Thoracic aorta (tissue), 2 donors: ENCODE measurements at places on chromosomes 5 and 9.

DNA sequence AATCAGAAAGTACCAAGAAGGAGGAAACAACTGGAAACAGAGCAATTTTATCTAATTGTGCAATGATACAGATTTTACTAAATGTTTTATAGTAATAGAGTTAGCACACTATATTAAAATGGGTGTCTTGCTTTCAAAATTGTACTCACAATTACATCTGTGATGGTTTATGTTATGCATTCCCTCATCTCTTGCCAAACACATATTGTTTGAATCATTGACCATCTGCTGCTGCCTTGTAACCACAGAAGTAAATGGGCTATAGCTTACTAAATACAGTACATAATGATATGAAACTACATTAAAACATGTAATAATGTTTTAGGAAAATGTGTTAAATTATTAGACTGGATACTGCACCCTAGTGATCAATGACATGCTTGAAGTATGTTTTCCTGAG is 158.1 kb downstream of the SLC25A46 start:
- DNase-seq: no peak
- H3K4me1 ChIP-seq: no peaks in the 10 kb centered on the region
- H3K4me3 ChIP-seq: no peak overlapping the region
- H3K27ac ChIP-seq: no peak overlapping the region
- H3K36me3 ChIP-seq: no peaks in the 10 kb centered on the region

DNA sequence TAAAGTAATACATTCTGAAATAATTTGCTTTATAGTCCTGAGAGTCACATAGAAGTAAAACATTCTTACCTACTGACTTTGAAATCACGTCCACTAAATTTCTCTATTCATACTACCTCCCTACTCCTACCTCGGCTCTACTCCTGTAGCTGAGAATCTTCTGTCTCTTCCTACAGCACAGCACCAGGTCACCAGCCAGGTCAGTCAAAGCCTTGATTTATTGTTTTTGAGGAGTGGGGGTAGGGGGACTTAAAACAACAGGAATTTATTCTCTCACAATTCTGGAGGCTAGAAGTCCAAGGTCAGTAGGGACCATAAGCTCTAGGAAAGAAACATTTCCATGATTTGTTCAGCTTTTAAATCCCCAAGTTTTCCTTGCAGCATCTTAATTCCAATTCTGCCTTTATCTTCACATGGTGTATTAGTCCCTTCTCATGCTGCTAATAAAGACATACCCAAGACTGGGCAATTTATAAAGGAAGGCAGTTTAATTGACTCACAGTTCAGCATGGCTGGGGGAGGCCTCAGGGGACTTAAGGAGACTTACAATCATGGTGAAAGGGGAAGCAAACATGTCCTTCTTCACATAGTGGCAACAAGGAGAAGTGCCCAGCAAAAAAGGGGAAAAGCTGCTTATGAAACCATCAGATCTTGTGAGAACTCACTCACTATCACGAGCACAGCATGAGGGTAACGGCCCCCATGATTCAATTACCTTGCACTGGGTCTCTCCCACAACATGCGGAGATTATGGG is 49.6 kb upstream of the CCNG1 start:
- H3K4me3 ChIP-seq: no peak overlapping the region
- H3K27me3 ChIP-seq: no peaks in the 10 kb centered on the region
- no peaks in the 10 kb centered on the region for H3K36me3 ChIP-seq
- H3K4me1 ChIP-seq: no peaks in the 10 kb centered on the region
- no peak overlapping the region for H3K27ac ChIP-seq
- no peak for DNase-seq

GRCh38 chr5:43314724-43315123 is 1.5 kb upstream of the HMGCS1 start:
- no peak overlapping the region for H3K27ac ChIP-seq
- no peaks in the 10 kb centered on the region for H3K36me3 ChIP-seq
- DNase-seq: no peak
- H3K27me3 ChIP-seq: no peaks in the 10 kb centered on the region
- H3K4me3 ChIP-seq: no peak overlapping the region

- peaks cover 61% of the 10 kb centered on the region for H3K4me1 ChIP-seq
- no peak for DNase-seq
- H3K27me3 ChIP-seq: no peaks in the 10 kb centered on the region
- H3K36me3 ChIP-seq: no peaks in the 10 kb centered on the region
Observed at GRCh38 chr5:95920822-95921221, 40.8 kb downstream of the ELL2 start.

DNA sequence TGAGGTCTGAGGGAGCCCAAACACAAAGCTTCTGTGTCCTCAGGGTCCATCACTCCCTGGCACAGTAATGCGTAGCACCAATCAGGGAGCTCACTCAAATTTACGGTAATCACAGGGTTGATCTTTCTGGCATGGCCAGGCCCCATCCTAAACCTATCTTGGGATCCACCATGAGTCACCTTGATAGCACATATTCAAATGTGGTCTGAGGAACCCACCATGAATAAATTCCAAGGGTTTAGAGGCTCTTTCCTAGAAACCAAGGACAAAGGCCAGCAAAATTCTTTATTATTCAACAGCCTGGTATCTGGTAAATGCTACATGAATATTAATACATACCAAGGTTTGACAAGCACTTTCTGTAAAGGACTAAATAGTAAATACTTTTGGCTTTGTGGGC is 254.5 kb downstream of the TLR4 start:
- no peak overlapping the region for H3K27ac ChIP-seq
- no peaks in the 10 kb centered on the region for H3K36me3 ChIP-seq
- DNase-seq: no peak
- no peaks in the 10 kb centered on the region for H3K27me3 ChIP-seq
- no peak overlapping the region for H3K4me3 ChIP-seq

DNA sequence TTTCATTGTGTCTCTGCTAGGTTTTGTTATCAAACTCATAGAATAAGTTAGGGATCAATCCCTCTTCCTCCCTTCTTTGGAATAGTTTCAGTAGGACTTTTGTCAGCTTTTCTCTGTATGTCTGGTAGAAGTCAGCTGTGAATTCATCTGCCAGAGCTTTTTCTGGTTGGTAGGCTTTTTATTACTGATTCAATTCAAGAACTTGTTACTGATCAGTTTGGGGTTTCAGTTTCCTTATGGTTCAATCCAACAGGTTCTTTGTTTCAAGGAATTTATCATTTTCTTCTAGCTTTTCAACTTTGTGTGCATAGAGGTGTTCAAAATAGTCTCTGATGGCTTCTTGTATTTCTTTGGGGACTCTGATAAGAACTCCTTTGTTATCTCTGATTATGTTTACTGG is 221.7 kb downstream of the FGF10 start:
- no peaks in the 10 kb centered on the region for H3K4me1 ChIP-seq
- H3K27ac ChIP-seq: no peak overlapping the region
- H3K36me3 ChIP-seq: no peaks in the 10 kb centered on the region
- DNase-seq: no peak
- no peaks in the 10 kb centered on the region for H3K27me3 ChIP-seq
- H3K4me3 ChIP-seq: no peak overlapping the region

GRCh38 chr9:121559183-121559582 is 59.5 kb upstream of the GGTA1 start:
- H3K27ac ChIP-seq: peak overlapping the region; percentile 78
- no peak for DNase-seq
- peaks cover 39% of the 10 kb centered on the region for H3K4me1 ChIP-seq
- H3K27me3 ChIP-seq: no peaks in the 10 kb centered on the region

- no peaks in the 10 kb centered on the region for H3K36me3 ChIP-seq
- no peaks in the 10 kb centered on the region for H3K27me3 ChIP-seq
- H3K27ac ChIP-seq: no peak overlapping the region
- H3K4me1 ChIP-seq: no peaks in the 10 kb centered on the region
- no peak overlapping the region for H3K4me3 ChIP-seq
Observed at GRCh38 chr5:35672995-35673394, 55.3 kb downstream of the SPEF2 start.

- no peaks in the 10 kb centered on the region for H3K27me3 ChIP-seq
- no peak overlapping the region for H3K27ac ChIP-seq
- no peak for DNase-seq
- H3K4me1 ChIP-seq: no peaks in the 10 kb centered on the region
- H3K36me3 ChIP-seq: no peaks in the 10 kb centered on the region
Observed at GRCh38 chr5:82662340-82662739, 384.2 kb upstream of the RPS23 start.

GRCh38 chr5:106292654-106293053 is 1378.1 kb downstream of the EFNA5 start:
- H3K27ac ChIP-seq: no peak overlapping the region
- no peak for DNase-seq
- H3K4me3 ChIP-seq: no peak overlapping the region
- no peaks in the 10 kb centered on the region for H3K4me1 ChIP-seq
- no peaks in the 10 kb centered on the region for H3K27me3 ChIP-seq
- H3K36me3 ChIP-seq: no peaks in the 10 kb centered on the region

DNA sequence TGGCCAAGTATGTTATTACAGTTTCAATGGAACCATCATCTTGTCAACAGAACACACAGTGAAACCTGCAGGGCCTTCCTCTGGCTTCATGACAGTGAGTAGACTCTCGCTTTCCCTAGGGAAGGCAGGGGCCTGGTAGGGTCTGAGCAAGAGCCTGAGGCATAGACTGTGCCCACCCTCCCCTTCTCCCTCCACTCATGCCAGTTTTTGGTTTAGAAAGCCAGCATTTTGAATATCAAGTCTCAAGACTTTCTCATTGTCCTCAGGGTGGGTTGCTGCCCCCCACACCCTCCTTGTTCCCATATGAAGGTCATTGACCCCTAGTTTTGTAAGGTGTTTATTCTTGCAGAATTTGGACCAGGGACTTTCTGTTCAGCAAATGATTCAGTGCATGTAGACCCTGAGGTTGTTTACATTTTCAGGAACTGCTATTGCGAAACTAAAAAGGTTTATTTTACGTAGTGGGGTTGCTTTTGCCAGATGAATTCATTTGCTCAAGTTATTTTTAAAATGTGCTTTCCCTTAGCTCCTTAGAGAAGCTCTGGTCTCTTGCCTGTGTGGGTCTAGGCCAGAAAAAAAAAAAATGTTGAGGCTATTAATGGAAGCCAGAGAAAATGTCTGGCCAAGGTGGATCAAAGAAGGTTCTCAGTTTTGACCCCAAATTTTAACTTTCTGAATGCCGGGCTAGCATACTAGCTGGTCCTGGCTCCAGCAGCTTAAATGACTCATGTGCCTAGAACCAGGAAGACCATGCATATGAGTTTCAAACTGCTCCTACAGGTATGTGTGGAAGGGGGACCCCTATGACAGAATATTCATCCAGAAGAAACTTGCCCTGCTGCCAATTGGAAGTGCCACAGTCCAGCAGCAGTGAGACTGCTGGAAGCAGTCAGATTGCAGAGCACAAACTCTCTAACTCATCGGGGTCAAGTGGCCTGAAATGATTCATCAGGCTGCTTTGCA is 10.1 kb upstream of the MOB3B start:
- no peaks in the 10 kb centered on the region for H3K36me3 ChIP-seq
- peaks cover 39% of the 10 kb centered on the region for H3K4me1 ChIP-seq
- peak; percentile 19 for DNase-seq
- H3K4me3 ChIP-seq: peak overlapping the region; percentile 43
- H3K27ac ChIP-seq: peak overlapping the region; percentile 88

GRCh38 chr9:93112864-93113389 is 16.9 kb downstream of the CARD19 start:
- H3K36me3 ChIP-seq: peaks cover 46% of the 10 kb centered on the region
- no peaks in the 10 kb centered on the region for H3K27me3 ChIP-seq
- H3K27ac ChIP-seq: no peak overlapping the region
- peaks cover 16% of the 10 kb centered on the region for H3K4me1 ChIP-seq
- DNase-seq: no peak
- H3K4me3 ChIP-seq: no peak overlapping the region

- no peaks in the 10 kb centered on the region for H3K27me3 ChIP-seq
- H3K4me1 ChIP-seq: peaks cover 6% of the 10 kb centered on the region
- DNase-seq: no peak
- H3K27ac ChIP-seq: no peak overlapping the region
- H3K4me3 ChIP-seq: no peak overlapping the region
Observed at GRCh38 chr5:172941067-172941516, 18.1 kb upstream of the RPL26L1 start.

DNA sequence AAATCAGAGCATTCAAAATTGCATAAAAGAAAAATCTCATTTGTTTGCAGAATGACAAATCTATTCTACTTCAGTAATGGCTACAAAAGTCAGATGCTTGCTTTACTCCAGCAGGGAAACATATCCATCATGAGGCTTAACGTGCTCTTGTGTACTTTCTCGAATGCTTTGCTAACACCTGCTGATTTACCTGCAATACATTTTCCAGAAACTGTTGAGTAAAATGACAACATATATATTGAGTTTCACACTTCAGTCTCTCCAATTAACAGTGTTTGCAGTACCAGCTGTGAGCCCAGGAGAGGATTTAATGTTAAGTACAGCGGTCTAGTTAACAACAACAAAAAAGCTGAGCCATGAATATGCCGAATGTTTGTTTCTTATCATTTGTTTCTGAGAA is 391.5 kb upstream of the SMC2 start:
- H3K4me1 ChIP-seq: no peaks in the 10 kb centered on the region
- H3K27me3 ChIP-seq: no peaks in the 10 kb centered on the region
- H3K4me3 ChIP-seq: no peak overlapping the region
- H3K36me3 ChIP-seq: no peaks in the 10 kb centered on the region
- H3K27ac ChIP-seq: no peak overlapping the region
- DNase-seq: no peak

- H3K36me3 ChIP-seq: no peaks in the 10 kb centered on the region
- no peak overlapping the region for H3K4me3 ChIP-seq
- H3K27me3 ChIP-seq: no peaks in the 10 kb centered on the region
- no peaks in the 10 kb centered on the region for H3K4me1 ChIP-seq
- no peak for DNase-seq
Observed at GRCh38 chr5:602466-603035, 9.6 kb upstream of the CEP72 start.

- no peak overlapping the region for H3K4me3 ChIP-seq
- H3K4me1 ChIP-seq: no peaks in the 10 kb centered on the region
- DNase-seq: no peak
- H3K27me3 ChIP-seq: no peaks in the 10 kb centered on the region
- no peak overlapping the region for H3K27ac ChIP-seq
- no peaks in the 10 kb centered on the region for H3K36me3 ChIP-seq
Observed at GRCh38 chr5:73273379-73274050, 100.5 kb downstream of the TMEM174 start.

- DNase-seq: no peak
- H3K27ac ChIP-seq: no peak overlapping the region
- H3K36me3 ChIP-seq: no peaks in the 10 kb centered on the region
- H3K4me1 ChIP-seq: no peaks in the 10 kb centered on the region
- no peak overlapping the region for H3K4me3 ChIP-seq
Observed at GRCh38 chr5:118293378-118293777, 695.0 kb downstream of the DTWD2 start.

- H3K27me3 ChIP-seq: no peaks in the 10 kb centered on the region
- no peak for DNase-seq
- H3K4me1 ChIP-seq: peaks cover 5% of the 10 kb centered on the region
- no peak overlapping the region for H3K27ac ChIP-seq
- H3K36me3 ChIP-seq: no peaks in the 10 kb centered on the region
Observed at GRCh38 chr9:86585422-86586143, 231.4 kb upstream of the TUT7 start.

- DNase-seq: no peak
- H3K27ac ChIP-seq: no peak overlapping the region
- no peaks in the 10 kb centered on the region for H3K36me3 ChIP-seq
- H3K4me1 ChIP-seq: no peaks in the 10 kb centered on the region
- H3K27me3 ChIP-seq: no peaks in the 10 kb centered on the region
Observed at GRCh38 chr9:25857147-25857546, 178.9 kb upstream of the TUSC1 start.

GRCh38 chr9:14277244-14277643 is 36.7 kb downstream of the NFIB start:
- H3K27ac ChIP-seq: no peak overlapping the region
- peaks cover 77% of the 10 kb centered on the region for H3K4me1 ChIP-seq
- peak overlapping the region; percentile 30 for H3K4me3 ChIP-seq
- no peaks in the 10 kb centered on the region for H3K27me3 ChIP-seq
- no peak for DNase-seq
